Thyroid gland (tissue), 4 donors: ENCODE measurements at places on chromosomes 7 and 10.

DNA sequence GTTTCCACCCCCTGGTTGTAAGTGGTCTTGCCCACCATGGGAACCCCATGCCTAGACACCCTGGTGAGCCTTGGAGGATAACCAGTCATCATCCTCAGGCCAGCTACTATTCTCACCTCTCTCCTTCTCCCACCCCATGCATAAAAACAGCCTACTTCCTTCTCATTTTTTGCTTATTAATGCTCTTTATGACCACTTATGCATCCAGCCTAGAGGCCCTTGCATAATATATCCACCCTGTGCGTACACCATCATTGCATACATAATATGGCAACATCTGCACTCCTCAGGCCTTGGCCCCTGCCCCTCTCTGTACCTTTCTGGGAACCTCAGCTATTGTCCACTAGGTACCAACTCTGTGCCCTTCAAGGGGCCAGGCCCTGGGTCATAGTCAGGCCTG, 91.0 kb downstream of the CDH23 start:
- no peak for DNase-seq

GRCh38 chr7:73723813-73724212, 4.3 kb upstream of the STX1A start:
- DNase-seq = no peak

- DNase-seq = no peak
Observed at GRCh38 chr7:36002900-36003299, 150.2 kb upstream of the EEPD1 start.

DNA sequence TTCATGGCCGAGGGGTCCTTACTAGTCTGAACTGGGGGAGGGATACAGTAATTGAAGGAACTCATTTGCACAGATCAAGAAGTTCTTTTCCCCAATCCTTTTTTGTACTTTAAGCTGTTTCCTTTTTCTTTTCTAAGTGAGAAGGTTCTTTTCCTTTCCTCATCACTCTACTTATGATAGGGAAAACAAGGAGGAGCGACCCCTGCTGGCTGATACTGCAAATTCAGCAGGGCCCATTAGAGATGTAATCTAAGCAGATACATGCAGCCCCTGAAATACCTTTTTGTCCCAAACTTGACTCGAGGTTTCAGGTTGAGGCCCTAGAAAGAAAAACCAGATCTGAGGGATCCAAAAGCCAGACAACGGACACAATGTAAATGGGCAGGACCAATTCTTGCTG, 305.5 kb downstream of the DNAJB9 start:
- DNase-seq = no peak

DNA sequence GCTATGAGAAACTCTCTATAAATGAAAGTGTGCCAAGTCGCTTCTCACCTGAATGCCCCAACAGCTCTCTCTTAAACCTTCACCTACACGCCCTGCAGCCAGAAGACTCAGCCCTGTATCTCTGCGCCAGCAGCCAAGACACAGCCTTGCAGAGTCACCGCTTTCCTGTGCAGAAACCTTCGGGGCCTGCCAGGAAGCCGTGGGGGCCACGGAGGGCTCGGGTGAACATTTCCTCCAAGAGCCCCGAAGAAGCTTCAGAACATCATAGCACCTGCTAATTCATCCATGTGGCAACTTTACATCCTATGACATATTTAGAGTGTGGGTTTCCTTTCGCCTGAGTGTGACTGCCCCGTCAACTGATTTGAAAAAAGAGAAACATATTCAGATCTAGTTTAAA, 55.7 kb upstream of the PRSS58 start:
- DNase-seq = no peak

- DNase-seq = no peak
Observed at GRCh38 chr10:126511917-126512479, 123.7 kb upstream of the ADAM12 start.

GRCh38 chr7:127214956-127215718, 37.6 kb downstream of the GRM8 start:
- DNase-seq = no peak

GRCh38 chr7:131231381-131232220, 96.1 kb upstream of the MKLN1 start:
- DNase-seq = no peak

- peak; percentile 23 for DNase-seq
Observed at GRCh38 chr7:134602881-134603451, 43.7 kb upstream of the BPGM start.

- no peak for DNase-seq
Observed at GRCh38 chr7:34011696-34012095, 106.4 kb downstream of the BMPER start.

- DNase-seq = no peak
Observed at GRCh38 chr10:32211046-32211363, 136.0 kb downstream of the EPC1 start.

GRCh38 chr10:89414879-89415821, 782 bp downstream of the IFIT5 start:
- peak; percentile 51 for DNase-seq

DNA sequence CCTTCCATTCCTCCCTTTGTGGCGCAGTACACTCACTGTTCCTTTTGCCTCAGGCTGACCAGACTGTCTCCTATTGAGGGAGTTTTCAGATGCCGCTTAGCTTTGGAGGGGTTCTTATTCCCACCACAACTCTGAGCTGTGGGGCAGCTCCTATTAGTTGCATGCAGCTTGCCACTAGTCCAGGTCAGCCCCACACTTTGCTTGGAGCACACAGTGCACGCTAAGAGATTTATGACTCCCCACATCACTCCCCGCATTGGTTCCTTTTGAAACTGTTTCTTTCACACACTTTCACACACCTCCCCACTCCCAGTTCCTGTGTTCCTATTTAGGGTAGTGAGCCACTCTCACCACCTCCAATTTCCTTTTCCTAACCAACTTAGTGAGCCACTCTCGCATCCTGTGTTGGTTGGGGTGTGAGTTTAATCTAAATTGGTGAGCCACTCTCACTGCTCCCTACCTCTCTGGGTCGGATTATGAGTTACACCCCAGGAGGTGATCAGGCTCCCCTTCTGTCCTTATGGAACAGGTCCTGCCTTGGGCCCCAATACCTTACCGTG, 10.4 kb upstream of the ZNF485 start:
- DNase-seq = no peak

GRCh38 chr10:44209811-44210210, 175.1 kb downstream of the CXCL12 start:
- DNase-seq = no peak

GRCh38 chr7:152341039-152341913, 94.5 kb downstream of the KMT2C start:
- peak; percentile 62 for DNase-seq

DNA sequence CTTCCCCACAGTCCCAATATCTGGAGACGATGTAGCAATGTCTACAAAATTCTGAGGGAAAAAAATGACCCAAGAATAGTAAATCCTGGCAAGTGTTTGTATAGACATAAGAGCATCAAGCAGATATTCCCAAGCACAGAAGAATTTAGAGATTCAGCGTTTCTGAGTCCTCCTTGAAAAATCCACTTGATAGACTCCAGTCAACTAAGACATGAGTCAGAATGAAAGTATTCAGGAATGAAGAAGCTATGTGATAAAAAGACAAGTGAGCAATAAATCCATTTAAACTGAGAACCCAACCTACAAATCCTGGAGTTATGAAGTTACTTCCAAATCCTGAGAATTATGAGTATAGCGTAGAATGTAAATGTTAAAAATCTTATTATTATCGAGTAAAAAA, 86.1 kb upstream of the NPY start:
- no peak for DNase-seq

GRCh38 chr7:139389091-139389490, 29.4 kb downstream of the LUC7L2 start:
- no peak for DNase-seq

DNA sequence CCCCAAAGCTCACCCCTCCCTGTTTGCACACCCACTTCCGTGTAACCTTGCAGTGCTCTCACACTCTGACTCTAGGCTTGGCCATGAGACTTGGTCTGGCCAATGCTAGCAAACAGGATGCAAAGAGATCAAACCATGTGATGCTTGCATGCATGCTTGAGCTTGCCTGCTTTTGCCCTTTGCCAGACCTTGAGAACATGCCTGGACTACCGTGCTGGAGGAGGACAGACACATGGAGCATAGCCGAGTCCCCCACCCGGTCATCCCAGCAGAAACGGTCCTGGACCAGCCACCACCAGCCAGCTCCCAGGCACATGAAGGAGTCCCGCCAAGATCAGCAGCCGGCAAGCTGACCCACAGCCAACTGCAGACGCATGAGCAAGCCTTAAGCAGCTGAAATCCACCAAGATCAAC, 23.4 kb downstream of the PYROXD2 start:
- DNase-seq = peak; percentile 77

DNA sequence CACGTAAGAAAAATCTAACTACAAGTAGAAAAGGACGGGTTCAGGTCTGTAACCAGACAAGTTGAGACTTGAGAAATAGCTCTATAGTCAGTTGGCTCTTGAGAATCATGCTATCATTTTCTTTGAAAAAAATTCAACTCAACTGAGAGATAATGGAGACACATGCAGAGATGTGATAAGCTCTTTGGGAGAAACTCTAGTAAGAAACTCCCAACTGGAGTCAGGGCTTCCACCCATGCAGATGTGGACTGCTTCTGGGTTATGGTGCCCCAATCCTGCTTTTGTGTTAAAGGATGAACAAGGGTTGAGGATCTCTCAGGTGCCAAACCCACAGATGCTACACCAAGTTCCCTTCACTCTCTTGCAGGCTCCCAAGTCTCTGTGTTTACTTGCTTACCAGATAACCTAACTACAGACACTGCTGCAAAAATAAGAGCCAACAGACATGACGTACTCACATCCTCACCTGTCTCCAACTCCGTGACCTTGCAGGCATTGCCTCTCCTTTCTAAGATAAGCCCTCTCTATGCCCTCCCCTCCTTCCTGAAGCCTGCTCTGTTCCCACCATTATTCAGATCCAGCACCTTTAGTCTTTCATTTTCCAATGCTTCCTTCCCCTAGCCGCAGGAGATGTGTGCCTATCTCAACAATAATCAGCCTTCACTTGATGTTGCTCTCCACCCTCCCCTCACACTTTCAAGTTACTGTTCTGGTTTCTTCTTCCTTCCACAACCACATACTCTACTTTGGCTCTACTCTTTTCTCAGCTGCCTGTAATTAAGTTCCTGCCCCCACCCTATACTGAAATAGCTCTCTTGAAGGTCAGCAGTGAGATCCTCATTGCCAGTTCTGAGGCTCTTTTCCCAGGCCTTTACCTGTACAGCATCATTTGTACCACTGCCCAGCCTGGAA, 130.0 kb downstream of the ICA1 start:
- DNase-seq = no peak

- no peak for DNase-seq
Observed at GRCh38 chr7:87512906-87513305, 37.4 kb upstream of the ABCB4 start.

- peak; percentile 30 for DNase-seq
Observed at GRCh38 chr7:136555933-136556332, 312.5 kb upstream of the CHRM2 start.

DNA sequence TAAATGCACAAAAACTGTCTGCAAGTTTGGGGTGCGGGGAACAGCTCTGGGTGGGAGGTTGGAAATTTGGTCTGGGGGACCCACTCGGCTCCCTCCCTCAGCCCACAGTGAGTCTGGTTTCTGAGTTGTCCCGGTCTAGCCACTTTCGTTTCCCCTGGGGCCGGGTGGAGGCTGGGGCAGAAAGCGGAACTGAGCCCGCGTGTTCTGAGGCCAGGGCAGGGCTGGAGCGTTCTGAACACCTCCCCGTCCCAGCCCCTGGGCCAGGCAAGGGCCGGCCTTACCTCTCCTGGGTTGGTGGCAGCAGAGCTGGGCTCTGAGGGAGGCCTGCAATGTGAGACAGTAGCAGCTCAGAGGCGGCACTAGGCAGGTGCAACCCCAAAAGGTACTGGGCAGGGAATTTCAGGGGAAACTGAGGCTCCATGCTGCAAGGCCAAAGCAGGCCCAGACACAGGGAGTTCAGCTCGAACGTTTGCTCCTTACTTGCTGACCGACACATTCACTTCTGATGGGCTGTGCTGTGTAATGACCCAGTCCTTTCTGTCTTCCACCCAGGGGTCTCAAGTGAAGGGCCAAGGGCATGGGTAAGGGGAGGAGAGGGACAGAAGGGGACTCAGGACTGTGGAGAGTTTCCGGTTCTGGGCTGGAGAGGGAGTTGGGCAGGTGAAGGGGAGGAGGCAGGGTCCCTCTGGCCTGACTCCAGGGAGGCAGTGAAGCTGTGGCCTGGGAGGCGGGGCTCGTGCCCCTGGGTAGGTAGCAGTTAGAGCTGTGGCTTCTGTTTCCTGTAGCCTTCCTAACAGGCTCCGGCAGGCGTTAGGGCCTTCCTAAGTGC, 3.0 kb downstream of the IRF5 start:
- DNase-seq = no peak

GRCh38 chr7:15463801-15464666, 97.8 kb downstream of the AGMO start:
- no peak for DNase-seq

- no peak for DNase-seq
Observed at GRCh38 chr7:129644634-129645230, 33.2 kb downstream of the NRF1 start.

GRCh38 chr7:132497098-132497497, 79.2 kb downstream of the PLXNA4 start:
- no peak for DNase-seq
